Foreskin fibroblast (primary cell): ENCODE measurements at places on chromosomes 3 and 15.

DNA sequence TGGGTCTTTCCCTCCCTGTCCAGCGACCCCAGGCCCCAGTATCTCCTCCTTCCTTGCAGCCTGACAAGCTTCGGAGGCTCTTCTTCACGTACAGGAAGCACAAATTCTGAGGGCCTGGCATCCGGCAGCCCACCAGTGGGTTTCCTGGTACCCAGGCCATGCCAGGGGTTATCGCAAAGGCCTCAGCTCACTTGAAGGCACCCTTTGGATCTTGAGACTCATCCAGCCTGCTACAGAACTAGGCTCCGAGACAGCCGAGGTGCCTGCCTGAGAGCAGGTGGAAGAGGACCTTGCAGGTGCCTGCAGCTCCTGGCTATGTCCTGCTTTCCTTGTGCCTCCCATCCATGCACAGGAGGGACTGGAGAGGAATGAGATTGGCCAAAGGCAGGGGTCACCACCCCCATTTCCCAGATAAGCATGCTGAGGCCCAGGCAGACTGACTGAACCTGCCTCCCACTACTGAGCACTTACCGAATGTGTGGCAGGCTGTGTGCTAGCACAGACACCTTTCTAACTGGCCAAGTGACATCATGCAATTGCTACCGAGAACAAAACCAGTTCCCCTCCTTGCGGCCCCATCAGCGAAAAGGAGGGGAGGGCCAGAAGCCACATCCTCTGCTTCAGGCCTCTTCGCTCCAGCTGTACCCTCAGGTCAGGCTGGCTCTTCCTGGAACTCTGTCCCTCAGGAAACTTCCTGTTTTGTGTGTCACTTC, 11.2 kb downstream of the SH2D7 start:
- DNase-seq, result no peak

DNA sequence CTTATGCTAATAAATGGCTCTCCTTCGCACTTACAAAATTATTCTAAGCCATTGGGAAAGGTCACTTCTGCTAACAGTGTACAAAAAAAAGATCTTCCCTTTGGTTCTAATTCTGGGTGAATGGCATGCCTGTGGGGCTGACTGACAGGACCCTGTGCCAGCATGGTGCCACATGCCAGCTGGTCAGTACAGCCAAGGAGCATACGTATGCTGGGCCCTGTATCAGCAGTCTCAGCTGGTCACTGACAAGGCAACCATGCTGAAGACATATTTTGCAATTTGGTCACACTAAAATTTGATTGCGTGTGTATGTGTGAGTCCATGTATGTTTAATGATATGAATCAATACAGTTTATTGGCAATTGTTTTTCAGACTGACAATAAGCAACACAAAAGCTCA, 246.1 kb downstream of the TBL1XR1 start:
- DNase-seq, result no peak

- peak; percentile 12 for DNase-seq
Observed at GRCh38 chr3:141104151-141104821, 53.1 kb downstream of the SPSB4 start.

GRCh38 chr3:132183811-132184210, 133.4 kb upstream of the ACP3 start:
- DNase-seq, result no peak

- peak; percentile 76 for DNase-seq
Observed at GRCh38 chr3:185308126-185308754, 54.4 kb upstream of the EHHADH start.

GRCh38 chr3:97871186-97871585, 49.4 kb downstream of the CRYBG3 start:
- DNase-seq, result peak; percentile 36

DNA sequence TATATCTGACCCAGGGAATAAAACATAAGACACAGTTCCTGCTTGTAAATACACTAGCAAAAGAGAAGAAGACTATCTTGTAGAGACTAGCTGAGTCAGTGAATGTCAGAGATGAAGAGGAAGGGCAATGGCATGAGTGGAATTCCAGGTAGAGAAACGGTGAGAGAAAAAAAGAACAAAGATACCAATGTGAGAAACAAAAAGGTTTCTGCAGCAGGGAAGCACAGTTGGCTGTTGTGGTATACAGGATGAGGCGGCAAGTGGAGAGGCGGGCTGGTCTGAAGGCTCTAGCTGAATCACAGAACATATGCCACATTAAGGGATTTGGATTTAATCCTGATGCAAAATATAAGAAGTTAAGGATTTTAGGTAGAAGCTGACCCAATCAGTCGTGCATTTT, 17.1 kb upstream of the TASOR start:
- DNase-seq, result no peak

- DNase-seq, result peak; percentile 88
Observed at GRCh38 chr3:71104121-71104541, 479.4 kb downstream of the FOXP1 start.
